Kidney epithelial cell (primary cell): ENCODE measurements at places on chromosomes 4 and X.
A peak's percentile ranks its signal among the peaks of the same experiment; 100 is the strongest.

- DNase-seq: no peak
These were observed 86.5 kb upstream of the ZIC3 start for GRCh38 chrX:137479386-137479785.

DNA sequence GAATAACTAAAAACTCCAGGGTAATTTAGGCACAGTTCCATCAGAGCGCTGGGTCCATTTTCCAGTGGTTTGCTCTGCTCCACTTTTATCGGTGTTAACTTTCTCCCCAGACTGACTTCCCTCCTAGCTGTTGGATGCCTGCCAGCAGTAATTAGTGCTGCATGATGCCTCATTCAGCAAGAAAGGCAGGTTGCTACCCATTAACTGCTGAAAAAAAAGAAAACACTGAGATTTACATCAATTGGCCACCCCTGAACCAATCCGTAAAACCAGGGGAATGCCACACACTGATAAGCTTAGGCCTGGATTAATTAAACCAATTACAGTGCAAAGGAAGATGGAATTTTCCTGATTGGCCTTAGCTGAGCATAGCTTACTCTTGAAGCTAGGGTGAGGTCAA is 182.4 kb upstream of the CXXC4 start:
- DNase-seq: peak; percentile 41

- DNase-seq: no peak
These were observed 33.1 kb upstream of the ANXA10 start for GRCh38 chr4:168059251-168059650.

GRCh38 chr4:122997463-122998101 is 75.2 kb upstream of the NUDT6 start:
- no peak for DNase-seq

GRCh38 chrX:135086197-135086854 is 34.0 kb downstream of the ETDB start:
- peak; percentile 34 for DNase-seq
